ENCODE measurements at places on chromosomes 5 and 9.

GRCh38 chr5:25863811-25864210 is 1174.6 kb downstream of the CDH9 start:
- no peak for DNase-seq

DNA sequence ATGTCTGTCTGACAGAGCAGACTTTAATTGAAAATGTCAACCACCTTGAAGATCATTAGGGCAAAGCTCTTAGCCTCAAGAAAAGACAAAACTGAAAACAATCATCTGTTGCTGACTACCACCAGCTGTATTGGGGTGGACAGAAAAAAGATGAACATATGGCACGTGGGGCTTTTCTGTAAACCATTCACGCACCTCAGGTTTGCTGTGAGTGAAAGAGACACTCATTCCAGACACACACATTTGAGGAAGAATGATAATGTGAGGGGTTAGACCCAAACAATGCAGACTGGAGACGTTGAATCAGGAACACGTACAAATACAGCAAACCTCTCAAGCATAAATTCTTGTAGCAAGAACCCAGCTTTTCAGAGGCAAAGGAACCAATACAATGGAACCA is 158.7 kb downstream of the EBF1 start:
- DNase-seq = no peak

GRCh38 chr9:121266906-121267650 is 884 bp upstream of the GSN start:
- no peak for DNase-seq

DNA sequence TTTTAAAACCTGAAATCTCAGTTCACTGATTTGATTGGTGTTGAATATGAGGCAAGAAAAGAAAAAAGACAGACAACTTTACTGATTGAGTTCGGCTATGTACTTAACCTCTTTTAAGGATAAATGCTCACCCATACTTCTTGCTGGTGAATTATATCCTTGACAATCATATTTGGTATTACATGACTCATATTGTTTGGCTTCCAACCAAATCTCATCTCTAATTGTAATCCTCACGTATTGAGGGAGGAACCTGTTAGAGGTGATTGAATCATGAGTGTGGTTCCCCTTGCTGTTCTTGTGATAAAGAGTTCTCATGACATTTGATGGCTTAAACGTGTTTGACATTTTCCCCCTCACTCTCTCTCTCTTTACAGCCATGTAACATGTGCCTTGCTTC is 255.6 kb upstream of the IZUMO3 start:
- DNase-seq = peak; percentile 1

DNA sequence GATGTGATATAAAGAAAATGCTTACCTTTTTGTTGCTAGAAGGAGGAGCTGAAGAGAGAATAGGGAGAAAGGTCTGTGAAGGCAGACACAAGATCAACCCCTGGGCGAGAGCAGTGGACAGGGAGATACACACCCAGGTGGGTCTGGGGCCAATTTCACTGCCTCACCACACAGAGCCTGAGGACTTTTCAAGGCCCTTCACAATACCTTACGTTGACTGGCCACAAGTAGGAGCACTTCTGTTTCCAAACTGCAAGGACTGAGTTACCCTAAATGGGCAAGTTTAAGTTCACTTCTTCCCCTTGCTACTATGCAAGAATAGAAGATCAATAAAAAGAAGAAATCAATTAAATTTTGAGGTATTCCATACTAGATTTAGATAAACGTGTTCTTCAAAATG is 174.5 kb upstream of the SLC12A2 start:
- DNase-seq = peak; percentile 35

GRCh38 chr5:121138495-121138907 is 674.4 kb downstream of the PRR16 start:
- peak; percentile 31 for DNase-seq

GRCh38 chr9:14531341-14532269 is 161.6 kb downstream of the ZDHHC21 start:
- DNase-seq = no peak

GRCh38 chr5:35483191-35483590 is 134.5 kb upstream of the SPEF2 start:
- DNase-seq = no peak

GRCh38 chr5:61631438-61631941 is 299.4 kb downstream of the ZSWIM6 start:
- no peak for DNase-seq

DNA sequence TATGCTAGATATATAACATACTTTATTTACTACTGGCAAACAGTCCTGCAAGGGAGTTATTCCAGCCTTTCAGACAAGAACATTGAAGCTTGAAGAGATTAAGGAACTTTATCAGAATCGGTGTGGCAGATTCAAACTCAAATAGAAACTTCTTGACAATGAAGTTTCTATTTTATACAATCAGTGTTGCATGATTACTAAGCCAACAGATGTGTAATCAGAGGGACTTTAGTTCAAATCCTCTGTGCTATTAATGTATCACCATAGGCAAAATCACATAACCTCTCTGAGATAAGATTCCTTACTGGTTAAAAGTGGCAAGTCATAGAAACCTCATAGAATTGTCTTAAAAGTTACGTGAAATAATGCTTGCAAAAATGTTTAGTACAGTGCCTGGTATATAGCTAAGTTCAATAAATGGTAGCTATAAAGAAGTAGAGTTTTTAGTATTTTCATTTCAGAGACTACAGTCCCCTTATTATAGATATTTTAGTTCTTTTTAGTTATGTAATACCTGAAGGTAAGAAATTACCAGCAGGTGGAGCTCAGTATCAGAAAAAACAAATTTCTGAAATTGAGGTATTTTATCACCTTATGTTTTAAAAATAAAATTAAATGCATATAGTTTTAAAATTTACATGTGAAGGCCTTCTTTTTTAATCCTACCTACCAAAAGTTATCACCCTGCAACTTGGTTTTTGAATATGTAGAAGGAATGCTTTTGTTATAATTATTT is 172.1 kb downstream of the FER start:
- no peak for DNase-seq

- no peak for DNase-seq
These were observed 21.6 kb downstream of the TJP2 start for GRCh38 chr9:69195668-69196067.

GRCh38 chr9:109604131-109604530 is 106.0 kb upstream of the PTPN3 start:
- DNase-seq = peak; percentile 47

GRCh38 chr5:173499471-173500212 is 116.8 kb downstream of the BOD1 start:
- DNase-seq = no peak

DNA sequence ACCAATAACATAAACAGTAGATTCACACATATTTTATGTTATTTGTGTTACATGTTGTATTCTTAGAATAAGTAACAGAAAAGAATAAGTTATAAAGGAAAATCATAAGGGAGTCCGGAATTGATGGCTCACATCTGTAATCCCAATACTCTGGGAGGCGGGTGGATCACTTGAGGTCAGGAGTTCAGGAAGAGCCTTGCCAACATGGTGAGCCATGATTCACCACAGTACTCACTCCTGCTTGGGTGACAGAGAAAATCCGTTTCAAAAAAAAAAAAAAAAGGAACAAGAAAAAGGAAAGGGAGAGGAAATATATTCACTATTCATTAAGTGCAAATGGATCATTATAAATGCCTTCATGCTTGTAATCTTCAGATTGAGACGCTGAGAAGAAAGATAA is 533.3 kb upstream of the CDH9 start:
- DNase-seq = peak; percentile 16

- no peak for DNase-seq
These were observed 24.4 kb upstream of the TRIO start for GRCh38 chr5:14118551-14119320.
